Uterus (tissue), 4 donors: ENCODE measurements at places on chromosomes 4 and X.

DNA sequence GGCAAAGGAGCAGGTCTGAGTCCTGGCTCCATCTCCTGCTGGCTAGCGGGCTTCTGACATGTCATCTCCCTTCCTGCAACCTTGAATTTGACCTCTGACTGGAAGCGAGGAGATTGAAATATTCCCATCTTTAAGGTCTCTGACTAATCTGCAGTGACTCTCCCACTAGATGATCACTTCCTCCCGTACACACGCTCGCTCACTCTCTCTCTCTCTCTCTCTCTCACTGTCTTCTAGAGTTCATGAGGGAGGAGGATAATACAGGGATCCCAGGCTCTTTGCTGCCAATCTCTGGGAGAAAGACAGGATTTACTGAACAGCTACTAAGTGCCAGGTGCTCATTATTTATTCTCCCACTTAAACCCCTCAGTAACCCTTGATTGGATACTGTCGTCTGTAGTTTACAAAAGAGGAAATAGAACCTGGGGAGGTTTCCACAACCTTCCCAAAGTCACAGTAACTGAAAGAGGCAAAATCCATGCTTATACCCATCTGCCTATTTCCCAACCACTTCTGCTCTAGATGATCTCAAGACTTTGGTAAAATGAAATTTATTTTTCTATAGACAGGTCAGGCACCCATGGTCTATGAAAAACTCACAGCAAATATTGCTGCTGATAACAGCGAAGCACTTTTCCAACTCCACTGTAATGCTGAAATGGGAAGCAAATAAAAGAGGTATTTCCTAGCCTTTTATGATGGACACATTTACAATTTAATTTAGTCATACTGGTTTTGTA lies 193.5 kb upstream of the C1QTNF7 start:
- no peak for DNase-seq

GRCh38 chr4:147629783-147630730 lies 12.9 kb downstream of the TMEM184C start:
- DNase-seq = no peak

- DNase-seq = no peak
These were observed 250.5 kb upstream of the IGFBP7 start for GRCh38 chr4:57360681-57361080.

DNA sequence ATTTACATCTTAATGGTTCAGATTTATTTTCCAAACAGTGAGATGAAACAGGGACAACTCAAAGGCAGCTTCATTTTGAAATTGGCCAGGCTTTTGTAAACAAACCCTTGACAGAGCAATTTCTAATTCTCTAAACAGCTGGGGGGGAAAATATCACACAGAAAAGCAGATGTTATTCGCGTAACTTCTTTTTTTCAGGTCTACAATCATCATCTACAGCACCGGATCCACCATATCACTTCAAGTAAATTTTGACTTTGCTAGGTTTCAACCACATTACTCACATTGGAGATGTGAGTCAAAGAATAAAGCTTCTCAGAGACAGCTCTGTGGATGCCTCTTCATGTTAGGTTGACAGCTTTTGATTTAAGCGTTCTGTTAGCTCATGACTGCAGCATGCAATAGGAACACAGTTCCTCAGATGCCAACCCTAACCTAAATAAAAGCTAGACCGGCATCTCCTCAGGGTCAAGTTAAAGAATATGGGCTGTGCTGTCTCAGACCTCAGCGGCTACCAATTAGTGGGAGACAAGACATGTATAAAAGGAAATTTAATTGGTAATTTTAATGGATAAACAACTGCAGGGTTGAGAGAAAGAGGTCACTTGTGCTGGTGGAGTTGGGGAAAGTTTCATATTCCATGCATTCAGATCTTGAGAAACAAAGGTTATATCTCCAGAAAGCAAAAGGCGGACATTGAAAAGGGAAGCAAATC lies 26.8 kb downstream of the AMELX start:
- DNase-seq = no peak

DNA sequence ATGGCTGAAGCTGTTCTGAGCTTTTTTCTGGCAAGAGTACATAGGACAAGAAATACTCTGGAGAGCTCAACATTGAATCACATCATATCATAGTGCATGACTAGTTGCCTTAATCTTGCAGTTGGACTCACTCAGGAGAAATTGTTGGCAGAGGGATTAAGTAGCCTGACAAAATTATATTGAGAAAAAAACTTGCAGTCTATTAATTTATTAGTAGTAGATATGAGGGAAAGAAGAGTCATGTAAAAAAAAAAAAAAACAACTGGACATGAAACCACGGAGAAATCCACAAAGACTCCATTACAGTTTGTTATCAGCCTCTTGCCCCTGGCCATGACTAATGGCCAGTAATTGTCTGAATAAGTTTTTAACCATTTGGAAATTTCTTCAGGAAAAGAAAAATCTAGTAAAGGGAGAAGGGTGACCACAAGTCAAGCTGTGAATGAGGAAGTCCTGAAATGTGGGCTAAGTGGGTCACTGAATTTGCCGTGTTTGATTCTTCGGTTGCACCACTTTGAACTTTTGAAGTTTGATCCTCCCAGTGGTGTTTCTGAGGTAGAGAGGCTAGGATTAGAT lies 45.6 kb downstream of the FHL1 start:
- no peak for DNase-seq

DNA sequence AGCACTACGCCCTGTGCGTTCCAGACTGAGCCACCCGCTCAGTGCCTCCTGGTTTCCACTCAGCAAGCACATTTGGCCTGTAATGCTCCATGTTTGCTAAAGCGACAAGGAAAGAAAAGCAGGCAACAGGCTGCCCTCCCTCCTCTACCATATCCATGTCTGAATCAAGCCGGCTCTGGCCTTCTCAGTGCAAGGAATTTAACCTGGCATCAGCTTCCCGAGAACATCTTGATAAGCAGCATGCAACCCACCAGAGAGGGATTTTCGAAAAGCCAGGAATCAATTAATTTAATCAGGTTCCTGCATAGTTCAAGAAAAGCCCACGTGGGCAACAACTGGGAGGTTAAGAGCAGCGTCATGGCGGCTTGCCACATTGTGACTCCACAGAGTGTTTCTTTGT lies 228.2 kb downstream of the HS6ST2 start:
- no peak for DNase-seq

- DNase-seq = no peak
These were observed 308.3 kb downstream of the BMPR1B start for GRCh38 chr4:95066050-95066449.

DNA sequence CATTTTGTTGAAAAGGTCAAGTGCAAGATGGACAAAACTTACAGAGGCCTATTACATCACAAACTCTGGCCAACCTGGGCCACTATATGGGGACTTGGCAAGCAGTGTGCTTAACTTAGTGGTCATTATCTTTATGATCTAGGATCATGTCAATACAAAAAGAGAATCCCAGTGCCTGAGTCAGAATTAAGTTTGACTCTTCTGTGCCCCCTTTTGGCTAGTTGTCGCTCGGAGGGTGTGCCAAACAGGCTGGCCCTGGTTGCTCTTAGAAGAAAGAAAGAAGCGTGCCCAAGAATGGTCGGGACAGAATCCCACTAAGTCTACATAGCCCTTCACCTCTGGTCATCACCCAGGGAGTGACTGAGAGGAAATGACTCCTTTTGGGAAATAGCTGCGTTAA lies 100.1 kb downstream of the EIF4E start:
- DNase-seq = no peak

GRCh38 chr4:170089668-170090351 lies at the start of gene AADAT:
TSS of gene AADAT (minus strand) at chr4:170089956. CDS start at chr4:170089690, 266 bp downstream.
- DNase-seq = peak; percentile 72

DNA sequence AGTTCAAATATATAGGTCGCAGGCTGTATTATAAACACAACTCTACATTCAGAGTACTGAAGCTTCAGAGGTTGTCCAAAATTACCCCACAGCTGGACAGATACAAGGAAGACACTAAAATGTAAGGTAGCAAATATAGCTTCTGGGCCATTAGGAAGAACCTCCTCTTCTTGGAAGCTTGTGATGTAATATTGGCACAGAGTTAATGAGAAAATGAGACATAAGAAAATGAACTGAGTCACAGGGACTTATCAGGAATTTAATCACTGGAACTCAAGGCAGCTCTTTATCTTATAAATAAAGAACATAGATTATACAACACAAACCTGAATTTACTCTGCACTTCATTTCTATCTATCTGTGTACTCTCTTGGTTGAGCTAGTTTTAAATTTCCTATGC lies 344.7 kb downstream of the PCDH10 start:
- no peak for DNase-seq

DNA sequence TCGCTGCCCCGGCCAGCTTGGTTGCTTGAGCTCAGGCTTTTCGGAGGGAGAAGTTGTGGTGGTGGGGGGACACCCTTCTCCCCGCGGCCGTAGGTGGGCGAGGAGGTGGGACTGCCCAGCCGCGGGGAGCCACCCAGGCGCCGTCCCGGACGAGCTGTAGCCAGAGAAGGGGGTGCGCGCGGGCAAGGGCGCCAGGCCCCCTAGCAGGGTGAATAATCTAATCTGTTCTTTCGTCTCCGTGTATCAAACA lies 3.1 kb downstream of the MID1IP1 start:
- no peak for DNase-seq

GRCh38 chr4:159150821-159151390 lies 48.0 kb downstream of the RAPGEF2 start:
- DNase-seq = no peak

GRCh38 chrX:67619253-67619652 lies 75.4 kb downstream of the AR start:
- DNase-seq = no peak
